ENCODE measurements at places on chromosomes 7 and 10.

DNA sequence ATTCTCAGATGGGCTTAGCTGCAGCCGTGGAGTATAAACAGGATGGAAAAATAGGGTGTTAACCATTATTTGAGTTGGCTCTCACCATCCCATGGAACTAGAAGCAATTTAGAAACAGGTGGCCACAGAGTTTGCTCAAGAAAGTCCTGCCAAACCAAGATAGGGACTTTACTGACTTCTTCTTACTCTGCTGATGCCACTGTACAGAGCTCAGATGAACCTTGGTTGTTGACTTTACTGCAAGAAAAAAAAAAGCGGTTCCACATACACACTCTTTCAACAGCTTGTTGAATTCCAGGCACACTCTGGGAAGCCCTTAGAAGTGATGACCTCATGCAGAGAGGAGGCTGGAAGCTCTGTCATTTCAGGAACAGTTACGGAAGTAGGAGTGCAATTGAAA, 753.4 kb downstream of the NRG3 start:
- DNase-seq, result no peak

GRCh38 chr7:27098578-27099451, 3.0 kb upstream of the HOXA1 start:
- no peak for DNase-seq

DNA sequence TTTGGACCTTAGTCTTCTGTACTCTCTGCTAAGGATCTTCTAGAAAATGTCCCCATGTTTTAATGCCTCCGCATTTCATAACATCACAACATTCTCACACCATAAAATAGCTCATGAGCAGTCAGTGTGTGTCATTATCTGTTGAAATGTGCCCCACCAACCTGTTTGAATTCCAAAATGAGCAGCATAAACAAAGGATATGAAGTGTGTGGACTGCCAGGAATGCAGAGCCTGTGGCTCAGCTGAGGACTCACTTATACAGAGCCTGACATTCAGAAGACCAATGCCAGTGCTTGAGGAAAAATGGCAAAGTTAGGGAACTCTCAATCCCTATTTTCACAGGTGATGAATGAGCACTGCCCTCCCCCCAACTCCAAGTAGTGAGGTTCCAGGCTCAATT, 621.4 kb downstream of the POM121L12 start:
- DNase-seq, result no peak

GRCh38 chr7:65892161-65892560, 19.3 kb downstream of the VKORC1L1 start:
- DNase-seq, result no peak

DNA sequence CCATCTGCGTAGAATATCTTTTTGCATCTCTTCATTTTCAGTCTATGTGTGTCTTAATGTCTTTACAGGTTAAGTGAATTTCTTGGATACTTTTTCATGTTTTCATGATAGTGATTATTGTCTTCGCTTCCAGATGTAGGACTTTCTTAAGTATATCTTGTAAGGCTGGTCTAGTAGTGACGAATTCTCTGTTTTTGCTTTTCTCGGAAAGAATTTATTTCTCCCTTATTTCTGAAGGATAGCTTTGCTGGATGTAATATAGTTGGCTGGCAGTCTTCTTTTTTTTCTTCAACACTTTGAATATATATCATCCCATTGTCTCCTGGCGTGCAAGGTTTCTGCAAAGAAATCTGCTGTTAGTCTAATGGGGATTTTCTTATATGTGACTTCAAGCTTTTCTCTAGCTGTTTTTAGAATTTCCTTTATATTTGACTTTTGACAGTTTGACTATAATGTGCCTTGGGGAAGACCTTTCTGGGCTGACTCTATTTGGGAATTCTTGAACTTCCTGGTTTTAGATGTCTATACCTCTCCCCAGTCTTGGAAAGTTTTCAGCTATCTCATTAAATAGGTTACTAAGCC, 14.3 kb downstream of the GTPBP4 start:
- DNase-seq, result no peak

DNA sequence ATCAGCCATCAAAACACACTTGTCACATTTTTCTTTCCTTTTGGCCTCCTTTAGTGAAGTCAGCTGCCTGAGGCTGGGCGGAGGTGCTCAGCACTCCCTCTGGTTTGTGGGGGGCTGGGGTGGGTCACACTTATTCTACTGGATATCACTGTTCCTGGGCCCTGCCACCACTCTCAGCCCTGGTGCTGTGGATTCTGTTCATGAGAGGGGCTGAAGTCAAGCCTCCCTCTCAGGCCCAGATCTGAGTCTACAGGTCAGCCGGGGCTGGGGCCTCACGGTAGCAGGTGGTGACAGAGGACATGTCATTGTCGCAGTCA, 180.8 kb upstream of the TNS3 start:
- no peak for DNase-seq

GRCh38 chr7:87060288-87060537, 759 bp upstream of the ELAPOR2 start:
- DNase-seq, result no peak

DNA sequence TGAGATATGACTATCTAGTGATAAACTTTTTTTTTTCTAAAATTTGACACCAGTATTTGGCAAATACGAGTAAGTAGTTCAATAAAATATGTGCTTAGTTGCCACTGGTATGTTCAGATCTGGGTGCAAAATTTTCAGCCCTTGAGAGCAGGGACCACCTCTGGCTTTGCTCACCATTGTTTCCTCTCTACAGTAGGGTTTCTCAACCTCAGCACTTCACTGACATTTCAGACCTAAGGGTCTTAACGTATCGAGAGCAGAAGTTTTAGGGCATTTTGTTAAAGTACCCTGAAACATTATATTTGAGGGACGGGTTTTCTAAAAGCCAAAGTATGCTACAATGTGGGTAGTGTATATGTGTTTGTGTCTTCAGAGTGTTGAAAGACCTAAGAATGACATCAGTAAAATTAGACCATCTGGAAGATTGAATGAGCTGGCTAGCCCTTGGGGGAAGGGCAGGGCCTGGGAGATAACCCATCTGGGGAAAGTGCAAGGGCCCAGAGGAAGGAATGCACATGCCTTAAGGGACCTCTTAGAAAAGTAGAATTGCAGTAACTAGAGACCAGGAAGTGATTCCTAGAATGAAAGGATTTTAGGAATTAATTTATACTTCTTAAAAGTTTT, 11.8 kb downstream of the BZW2 start:
- no peak for DNase-seq

DNA sequence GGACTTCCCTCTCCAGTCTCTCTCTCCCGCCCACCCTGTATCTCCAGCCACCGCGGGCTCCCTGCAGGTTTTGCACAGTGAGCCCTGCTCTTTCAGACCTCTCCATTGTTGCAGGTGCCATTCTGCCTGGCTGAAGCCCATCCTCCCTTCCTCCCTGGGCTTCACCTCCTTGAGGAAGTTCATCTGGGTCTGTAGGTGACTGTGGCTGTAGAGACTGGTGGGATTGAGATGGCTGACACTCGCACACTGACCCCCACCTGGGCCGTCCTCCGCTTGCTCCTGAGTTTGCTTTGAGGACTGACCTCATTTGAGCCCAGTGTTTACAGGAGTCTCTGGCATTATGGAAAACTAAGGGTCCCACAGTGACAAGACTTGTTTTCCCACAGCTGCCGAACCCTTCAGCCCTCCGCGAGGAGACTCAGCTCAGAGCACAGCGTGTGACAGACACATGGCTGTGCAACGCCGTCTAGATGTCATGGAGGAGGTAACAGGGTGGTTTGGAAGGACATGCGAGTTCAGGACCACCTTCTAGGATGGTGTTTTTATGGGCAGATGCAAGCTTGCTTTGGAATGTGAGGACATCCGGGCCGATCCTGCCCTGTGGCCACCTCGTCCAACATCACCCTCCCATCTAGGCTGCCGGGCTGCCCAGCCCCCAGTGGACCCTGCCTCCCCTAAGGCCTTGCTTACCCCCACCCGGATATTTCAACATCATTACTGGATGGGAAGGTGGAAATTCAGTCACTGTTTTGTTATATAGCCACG, 9.3 kb downstream of the PLAC9 start:
- DNase-seq, result no peak

DNA sequence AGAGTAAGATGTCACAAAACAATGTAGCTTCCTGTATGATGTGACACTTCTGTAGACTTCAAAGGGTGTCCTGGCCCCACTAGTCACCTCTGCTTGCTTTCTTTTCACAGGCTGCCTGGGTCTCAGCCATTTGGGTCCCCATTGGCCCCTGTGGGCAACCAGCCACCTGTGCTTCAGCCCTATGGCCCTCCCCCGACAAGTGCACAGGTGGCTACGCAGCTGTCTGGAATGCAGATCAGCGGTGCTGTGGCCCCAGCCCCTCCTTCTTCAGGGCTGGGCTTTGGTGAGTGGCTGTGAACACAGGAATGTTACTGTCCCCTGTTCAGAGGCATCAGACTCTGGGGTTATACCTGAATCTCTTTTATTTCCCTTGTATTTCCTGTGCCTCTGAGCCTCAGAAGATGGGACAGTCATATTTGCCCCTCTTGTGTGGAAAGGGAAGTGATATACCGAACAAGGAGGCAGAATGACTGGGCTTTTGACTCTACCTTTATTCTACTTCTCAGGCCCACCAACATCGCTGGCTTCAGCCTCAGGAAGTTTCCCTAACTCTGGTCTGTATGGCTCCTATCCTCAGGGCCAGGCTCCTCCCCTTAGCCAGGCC, 15.4 kb downstream of the SEC24C start:
- no peak for DNase-seq

- no peak for DNase-seq
Measured at GRCh38 chr7:102082693-102083368, 203.8 kb upstream of the SH2B2 start.

DNA sequence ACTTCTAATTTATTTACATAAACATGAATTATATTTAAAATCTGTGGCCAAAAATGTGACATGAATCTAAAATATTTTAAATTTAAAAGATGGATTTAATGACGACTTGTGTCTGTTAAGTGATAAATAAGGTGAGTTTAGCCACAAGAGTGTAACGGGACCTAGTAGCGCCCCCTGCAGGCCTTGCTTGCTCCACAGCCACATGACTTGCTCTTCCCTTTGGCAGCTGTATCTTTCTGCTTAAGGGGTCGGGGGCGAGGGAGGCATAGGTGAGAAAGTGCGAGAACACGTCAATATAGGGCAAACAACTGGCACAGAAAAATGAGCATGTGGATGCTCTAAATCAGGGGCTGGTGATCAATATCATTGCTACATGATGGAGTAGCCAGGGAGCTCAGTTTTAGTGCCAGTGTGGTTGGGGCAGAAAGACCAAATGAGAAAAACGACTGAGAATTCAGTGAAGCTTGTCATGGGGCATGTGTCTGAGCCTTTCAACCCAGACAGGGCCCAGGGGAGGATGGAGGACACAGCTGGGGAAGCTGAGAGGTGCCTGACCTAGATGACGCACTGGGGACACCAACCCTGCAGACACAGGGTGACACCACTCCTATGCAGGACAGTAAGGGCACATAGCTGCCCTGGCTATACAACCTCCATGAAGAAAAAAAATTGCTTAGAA, 49.8 kb downstream of the PAXIP1 start:
- no peak for DNase-seq

DNA sequence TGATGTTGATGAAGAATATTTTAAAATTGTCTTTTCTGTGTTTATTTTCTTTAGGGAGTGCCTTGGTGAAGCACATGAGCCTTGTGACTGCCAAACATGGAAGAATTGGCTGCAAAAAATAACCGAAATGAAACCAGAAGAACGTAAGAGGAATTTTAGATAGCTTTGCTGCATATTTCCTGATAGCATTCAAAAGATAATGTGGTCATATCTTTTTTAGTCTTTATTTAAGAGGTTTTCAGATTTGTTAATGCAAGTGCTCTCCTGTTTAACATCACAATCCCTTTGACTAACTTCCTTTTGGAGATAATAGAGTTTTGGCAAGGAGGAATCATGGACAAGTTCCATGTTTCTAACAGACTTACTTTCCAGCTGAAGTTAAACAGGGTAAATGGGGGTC, 85.2 kb upstream of the GATAD1 start:
- no peak for DNase-seq

DNA sequence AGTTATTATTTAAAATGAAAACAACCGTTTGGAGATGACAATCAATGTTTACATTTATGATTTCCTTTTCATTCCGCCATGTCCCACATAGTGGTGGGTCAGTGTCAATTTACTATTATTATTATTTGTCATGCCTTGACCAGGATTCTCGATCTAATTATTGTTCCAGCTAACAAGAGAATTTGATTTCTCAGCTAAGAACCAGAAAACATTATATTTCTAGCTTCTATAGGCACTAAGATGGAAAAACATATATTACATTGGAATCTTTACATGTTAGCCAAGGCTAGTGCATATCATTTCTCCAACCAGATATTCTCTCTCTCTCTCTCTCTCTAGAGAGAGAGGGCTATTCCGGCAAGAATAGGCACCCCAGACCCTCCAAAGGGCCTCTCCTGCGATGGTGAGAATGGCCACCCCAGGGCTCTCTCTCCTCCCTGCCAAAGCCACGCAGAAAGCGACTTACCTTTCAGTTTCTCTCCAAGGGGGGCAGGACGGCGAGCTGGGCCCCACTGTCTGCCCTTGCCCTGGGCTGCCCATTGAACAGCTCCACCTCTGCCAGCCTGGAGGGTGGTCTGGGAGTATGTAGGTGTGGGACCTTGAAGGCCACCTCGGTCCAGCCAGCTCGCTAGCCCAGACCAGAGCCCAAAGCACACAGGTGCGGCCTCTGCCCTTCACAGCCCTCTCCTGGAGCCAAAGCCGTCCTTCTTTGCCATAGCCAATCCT, 2.4 kb downstream of the HOXA3 start:
- DNase-seq, result no peak

DNA sequence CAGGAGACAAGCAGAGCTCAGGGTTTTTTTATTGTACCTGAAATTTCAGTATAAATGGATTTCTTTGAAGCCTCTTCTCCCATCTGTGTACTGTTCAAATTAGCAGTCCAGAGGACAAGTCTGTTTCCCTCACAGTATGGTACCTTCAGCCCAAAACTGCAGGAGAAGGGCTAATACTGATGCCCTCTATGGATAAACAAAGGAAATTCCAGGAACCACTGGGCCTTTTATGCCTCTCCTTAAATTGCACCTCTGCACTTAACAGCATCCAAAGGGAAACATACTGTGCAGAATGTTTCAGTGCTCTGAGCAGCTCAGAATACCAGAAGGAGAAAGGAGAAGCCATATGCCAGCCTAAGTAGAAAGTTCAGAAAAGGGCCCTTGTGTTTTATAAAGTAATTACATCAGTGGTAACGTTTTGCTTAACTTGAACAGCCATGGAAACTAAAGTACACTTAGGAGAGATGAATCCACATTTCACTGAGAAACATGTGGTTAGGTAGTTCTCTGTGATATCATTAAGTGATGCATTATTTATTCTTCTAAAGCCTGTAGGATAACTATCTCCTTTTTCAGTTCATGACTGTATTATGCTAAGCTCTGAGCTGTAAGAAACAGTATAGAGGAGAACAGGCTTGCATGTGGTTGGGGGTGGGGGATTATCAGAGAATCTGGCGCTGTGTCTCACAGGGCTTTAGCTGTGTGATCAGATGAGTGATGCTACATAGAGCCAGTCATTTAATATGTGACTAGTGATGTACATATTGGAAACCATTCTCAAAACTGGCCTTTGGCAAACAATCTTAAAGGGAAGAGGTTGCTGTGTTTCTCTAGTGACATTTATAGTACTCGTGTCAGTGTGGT, 111.3 kb downstream of the POU6F2 start:
- DNase-seq, result no peak

- DNase-seq, result no peak
Measured at GRCh38 chr10:70666960-70667798, 5.1 kb upstream of the ADAMTS14 start.

GRCh38 chr7:46320956-46321355, 399.9 kb upstream of the IGFBP3 start:
- DNase-seq, result no peak

All from COR-L47 (cell line).